NCI-H526 treated with DMSO at 0.1 percent for 48 hours (cell line): ENCODE measurements at places on chromosomes 11 and 22.

DNA sequence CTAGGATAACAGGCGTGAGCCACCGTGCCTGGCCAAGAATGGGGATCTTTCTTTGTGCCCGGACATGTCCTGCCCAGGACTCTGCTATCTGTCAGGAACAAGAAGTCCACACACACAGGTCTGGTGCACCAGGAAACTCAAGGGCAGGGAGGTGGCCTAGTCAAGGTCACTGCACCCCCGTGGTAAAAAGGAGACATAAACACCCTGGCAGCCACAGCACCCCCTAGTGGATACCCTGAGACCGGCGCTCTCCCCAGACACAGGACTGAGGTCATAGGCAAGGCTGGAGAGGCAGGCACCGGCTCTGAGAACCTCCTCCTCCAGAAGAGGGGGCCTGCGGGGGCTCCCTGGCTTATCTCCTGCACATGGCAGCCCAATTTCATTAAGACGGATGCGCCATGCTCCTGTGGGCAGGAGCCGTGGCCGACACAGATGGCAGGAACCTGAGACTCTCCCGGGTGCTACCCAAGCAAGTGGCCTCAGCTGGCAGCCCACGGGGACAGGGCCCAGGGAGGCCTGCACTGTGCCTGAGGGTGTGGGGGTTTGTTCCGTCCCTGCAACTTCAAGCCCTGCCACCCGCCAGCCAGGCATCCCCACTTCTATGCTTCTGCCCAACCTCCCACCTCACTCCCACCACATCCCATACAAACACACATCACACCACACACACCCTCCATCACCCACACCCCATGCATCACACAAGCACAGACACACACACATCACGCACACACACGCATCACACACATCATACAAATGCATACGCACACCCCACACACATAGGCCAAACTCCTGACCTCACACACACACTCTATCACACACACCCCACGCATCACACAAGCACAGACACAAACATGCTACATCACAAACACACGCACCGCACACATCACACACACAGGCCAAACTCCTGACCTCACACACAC, 19.6 kb downstream of the MACROD1 start:
- DNase-seq, result peak; percentile 25

GRCh38 chr11:12544986-12545775, 129.0 kb upstream of the TEAD1 start:
- no peak for DNase-seq

DNA sequence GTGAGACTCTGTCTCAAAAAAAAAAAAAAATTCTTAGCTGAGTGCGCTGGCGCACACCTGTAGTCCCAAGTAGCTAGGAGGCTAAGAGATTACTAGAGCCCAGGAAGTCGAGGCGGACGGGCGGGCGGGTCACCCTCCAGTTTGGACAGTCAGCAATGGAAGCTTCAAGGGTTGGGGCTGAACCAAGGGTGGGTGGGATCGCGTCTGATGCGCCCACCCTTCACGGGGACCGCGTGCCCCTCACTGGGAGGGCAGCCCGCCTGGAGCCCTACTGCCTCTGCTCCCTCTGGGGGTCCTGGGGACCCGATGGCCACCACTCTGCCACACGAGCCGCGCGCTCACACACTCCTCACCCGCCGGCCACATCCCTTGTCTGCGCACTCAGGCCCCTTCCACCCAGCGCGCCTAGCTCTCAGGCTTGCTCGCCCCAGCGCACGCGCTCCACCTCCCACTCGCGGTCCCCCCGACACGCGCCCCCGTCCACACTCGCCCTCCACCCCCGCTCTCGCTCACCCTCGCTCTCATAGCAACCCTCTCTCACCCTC, 494 bp downstream of the CHID1 start:
- no peak for DNase-seq

- no peak for DNase-seq
These were observed 106.3 kb upstream of the TEAD1 start for GRCh38 chr11:12567746-12568460.

- DNase-seq, result no peak
These were observed 66.7 kb downstream of the HSD17B12 start for GRCh38 chr11:43747130-43747802.

DNA sequence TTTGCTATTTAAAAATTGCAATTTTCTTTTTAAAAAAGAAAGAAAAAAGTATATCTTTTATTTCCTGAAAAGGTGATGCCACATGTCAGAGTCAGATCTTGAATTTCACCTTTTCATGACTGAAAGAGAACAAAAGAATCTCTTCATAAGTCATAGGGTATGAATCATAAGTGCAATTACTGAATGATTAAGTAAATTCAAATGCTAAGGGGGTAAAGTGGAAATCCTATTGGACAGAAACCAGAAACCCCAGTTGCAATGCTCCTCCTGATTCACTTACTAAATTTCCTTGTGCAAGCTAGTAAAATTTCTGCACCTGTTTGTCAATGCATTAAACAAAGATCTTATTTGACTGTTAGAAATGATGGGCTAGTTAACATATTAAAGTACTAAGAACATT, 8.2 kb upstream of the PRRG4 start:
- DNase-seq, result peak; percentile 99

DNA sequence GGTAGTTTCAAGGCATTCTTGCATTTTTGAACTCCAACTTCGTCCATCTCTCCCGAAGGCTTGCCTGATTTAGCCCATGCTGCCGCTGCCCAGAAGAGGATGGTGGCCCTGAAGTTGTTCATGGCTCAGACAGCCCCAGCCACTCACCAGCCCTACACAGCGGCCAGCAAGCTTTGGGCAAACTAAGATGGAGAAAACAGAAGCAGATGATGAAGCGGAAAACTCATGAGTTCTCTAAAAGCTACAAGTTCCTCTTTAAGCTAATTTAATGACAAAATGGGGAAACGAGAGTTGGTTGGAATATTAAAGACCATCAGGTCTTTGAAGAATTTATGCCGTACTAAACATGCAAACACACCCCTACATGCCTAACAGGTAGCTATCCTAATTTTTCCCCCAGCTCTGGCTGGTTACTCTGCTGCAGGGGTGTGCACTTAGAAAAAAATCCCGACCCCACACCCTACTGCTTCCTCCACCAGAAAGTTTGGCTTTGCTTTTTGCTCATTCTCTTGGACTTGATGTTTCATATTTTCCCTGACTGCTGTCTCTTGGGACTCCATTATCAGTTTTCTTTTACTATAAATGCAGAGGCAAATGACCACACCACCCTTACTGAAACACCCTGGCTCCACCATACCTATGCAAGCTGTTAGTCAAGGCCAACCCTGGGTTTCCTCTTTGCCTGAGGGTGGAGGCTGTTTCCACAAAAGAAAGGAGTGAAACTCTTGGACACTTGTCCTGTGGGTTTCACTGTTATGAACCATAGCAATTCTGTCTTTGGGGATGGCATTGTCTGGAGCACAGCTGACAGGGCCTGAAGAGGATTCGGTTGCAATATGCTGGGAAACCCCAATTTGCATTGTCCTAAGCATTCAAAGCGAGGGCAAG, at the start of gene MPEG1:
Gene MPEG1, minus strand, starts transcription at position 184 of the 888 bp plus-strand sequence. Its CDS starts 62 bp downstream, at position 122.
- no peak for DNase-seq

GRCh38 chr11:17613983-17614382, 66.9 kb downstream of the OTOG start:
- no peak for DNase-seq

GRCh38 chr22:19231986-19232385, 53.5 kb upstream of the SLC25A1 start:
- no peak for DNase-seq

DNA sequence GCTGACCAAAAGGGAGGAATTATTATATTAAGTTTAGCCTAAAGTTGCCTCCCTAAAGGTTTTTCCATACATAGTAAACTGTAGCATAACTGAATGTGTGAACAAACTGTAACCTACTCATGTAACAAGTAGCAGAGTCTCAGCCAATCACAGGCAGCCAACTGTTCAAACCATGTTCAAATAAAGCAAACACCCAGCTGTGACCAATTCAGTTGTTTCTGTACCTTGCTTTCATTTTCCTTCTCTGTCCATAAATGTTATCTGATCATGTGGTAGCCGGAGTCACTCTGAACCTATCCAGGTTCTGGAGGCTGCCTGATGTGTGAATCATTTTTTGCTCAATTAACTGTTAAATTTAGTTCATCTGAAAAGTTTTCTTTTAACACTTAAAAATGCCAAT, 373.5 kb downstream of the GUCY1A2 start:
- DNase-seq, result no peak

DNA sequence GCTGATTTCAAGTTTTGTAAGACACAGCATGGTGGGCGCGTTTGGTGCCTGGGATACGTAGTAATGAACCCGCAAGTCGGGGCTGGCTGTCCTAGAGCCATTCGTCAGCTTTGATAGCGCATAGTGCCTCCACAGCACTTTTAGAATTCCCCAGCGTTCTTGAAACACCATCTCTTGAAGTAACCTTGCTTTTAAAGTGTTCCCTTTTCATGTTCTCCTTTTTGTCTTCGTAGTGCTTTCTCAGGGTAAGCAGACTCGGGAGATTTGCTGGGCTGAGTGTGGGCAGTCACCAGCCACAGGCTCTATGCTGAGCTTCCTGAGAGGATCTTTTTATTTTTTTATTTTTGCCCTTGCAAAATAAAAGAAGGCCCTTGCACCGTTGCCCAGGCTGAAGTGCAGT, 39.6 kb upstream of the CTTN start:
- DNase-seq, result no peak

- no peak for DNase-seq
These were observed 475 bp downstream of the MAPK12 start for GRCh38 chr22:50260801-50261614.

GRCh38 chr11:2818021-2818420, 67.6 kb downstream of the CDKN1C start:
- no peak for DNase-seq

DNA sequence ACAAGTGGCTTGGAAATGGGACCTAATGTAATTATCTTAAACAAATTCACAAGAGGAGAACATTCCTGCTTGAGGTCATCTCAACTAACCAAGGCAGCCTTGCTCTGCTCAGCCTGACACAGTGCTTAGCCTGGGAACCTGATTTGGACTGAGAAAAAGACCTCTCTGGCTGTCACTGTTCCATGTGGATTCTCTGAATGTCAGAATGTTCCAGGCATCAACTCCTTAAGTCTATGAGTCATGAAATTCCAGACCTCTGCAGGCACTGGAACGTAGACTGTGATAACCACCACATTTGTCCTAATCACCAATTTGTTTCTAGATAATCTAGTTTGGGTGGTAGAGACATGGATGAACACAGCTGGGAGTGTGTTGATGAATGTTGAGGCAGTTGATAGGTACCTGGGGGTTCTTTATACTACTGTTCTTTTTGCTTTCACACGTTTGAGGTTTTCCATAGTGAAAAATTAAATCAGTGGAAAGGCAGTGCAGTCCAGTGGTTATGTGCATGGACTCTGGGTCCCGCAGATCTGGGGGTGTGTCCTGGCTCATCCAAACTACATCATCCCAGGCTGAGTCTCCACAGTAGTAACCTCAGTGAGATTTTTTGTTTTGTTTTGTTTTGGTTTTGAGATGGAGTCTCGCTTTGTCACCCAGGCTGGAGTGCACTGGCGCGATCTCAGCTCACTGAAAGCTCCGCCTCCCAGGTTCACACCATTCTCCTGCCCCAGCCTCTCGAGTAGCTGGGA, 269.6 kb downstream of the MN1 start:
- DNase-seq, result no peak

GRCh38 chr11:48022445-48022844, 42.1 kb downstream of the PTPRJ start:
- no peak for DNase-seq

- DNase-seq, result no peak
These were observed 6.0 kb upstream of the RAB3IL1 start for GRCh38 chr11:61923166-61924063.

- DNase-seq, result no peak
These were observed 32.1 kb upstream of the TPBGL start for GRCh38 chr11:75208446-75208845.

DNA sequence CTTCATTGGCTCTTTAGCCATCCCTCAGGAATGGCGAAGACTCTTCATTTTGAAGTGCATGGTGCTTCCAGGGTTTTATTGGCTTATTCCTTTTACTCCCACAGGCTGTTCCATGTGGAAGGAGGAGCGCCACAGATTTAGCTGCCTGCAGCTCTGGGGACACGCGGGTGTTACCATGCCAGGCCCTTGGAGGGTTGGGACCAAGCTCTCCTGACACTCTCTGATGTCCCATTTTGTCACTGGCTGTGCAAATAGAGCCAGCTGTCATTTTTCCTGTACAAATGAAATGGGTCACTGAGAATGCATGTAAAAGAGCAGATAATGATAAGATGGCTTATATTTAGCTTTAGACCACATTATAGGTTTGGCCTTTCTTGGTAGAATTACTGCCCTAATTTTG, 9.2 kb downstream of the THYN1 start:
- no peak for DNase-seq

- peak; percentile 94 for DNase-seq
These were observed 23.0 kb downstream of the POU2AF1 start for GRCh38 chr11:111355956-111356659.

- no peak for DNase-seq
These were observed 29.2 kb downstream of the GRAMD4 start for GRCh38 chr22:46649141-46650077.

DNA sequence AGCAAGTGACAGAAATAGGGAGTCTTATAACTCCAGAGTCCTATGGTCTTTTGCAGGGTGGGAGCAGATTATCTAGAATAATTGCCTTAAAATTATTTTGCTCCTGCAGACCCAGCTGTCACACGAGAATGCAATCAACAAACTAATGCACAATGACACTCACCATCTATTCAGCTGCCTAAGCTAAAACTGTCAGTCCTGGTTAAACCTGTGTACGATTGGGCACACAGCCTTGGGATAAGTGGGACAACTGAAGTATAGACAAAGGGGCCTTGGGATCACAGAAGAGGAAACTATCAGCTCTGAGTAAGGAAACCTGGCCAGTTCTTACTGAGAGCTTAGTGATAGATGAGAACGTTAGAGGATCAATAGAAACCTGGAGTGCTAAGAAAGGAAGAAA, 595.9 kb upstream of the KIRREL3 start:
- no peak for DNase-seq

- DNase-seq, result no peak
These were observed 13.5 kb downstream of the C11orf97 start for GRCh38 chr11:94525546-94526324.

GRCh38 chr11:16874275-16874975, 136.0 kb downstream of the C11orf58 start:
- no peak for DNase-seq

DNA sequence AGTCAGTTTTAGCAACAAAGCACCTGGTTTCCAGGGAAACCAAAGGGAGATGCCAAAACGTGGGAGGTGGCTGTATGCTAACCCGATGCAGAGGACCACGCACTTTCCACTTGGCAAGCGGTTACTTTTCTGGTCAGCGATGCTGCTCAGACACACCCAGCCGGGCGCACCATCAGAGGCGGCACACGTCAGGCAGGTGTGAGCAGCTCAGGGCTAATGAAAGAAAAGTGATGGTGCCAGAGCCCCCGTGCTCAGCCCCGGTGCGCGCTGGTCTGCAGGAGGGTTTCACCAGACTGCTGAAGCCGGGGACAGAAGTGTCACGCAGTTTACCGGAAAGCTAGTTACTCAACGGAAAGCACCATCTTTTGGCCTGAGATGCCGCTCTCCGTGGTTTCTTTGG, 5.7 kb downstream of the LTO1 start:
- DNase-seq, result no peak
